ENCODE measurements at places on chromosomes 2 and 18.

DNA sequence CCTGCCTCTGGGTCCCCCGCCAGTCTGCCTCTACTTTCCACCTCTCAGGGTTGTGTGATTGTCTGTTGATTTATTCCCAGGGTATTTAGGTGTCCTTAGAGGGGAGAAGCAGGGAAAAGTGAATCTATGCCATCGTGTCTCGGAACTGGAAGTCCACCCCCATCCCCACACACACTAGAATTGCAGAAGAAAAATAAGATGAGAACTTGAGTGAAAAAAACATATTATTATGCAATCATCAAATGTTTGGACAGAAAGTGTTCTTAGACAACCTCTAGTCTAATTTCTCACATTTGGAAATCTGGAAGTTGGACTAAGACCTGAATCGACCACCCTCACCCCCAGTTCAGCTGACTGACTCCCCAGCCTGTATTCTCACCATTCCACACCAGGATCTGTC lies 14.1 kb upstream of the CASP8 start:
- DNase-seq = no peak

GRCh38 chr2:84077496-84077895 lies 381.6 kb downstream of the SUCLG1 start:
- no peak for DNase-seq

- DNase-seq = no peak
Observed at GRCh38 chr2:69291721-69292120, 95.3 kb downstream of the GFPT1 start.

GRCh38 chr2:199484927-199485326 lies 27.2 kb upstream of the SATB2 start:
- DNase-seq = no peak

DNA sequence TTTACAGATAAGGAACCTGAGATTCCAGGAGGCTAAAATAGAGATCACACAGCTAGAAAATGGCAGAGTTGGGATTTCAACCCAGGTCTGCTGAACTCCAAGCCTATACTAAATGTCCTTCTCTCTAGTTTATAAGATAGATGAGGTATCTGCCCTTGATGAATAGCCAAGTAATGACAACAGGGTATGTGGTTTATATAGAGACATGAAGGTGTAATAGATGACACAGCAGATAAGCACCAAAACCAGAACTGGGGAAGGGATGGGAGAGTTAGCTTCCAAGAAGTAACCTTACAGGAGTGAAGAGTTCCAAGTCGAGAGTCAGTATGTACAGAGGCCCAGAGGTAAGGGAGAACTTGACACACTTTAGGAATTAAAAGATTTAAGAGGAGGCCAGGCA lies 104.7 kb upstream of the UBXN4 start:
- DNase-seq = no peak
